Activated CD4-positive, alpha-beta T cell treated with anti-CD3 and anti-CD28 coated beads, Interleukin-2, amount 50 U/mL, for 16 hours (primary cell): ENCODE measurements at places on chromosomes 5 and 9.

- DNase-seq: no peak
These were observed 273.2 kb downstream of the RAB3C start for GRCh38 chr5:58855851-58856739.

- no peak for DNase-seq
These were observed 16.5 kb upstream of the IRX4 start for GRCh38 chr5:1899201-1899600.

- DNase-seq: peak; percentile 20
These were observed 11.4 kb downstream of the BASP1 start for GRCh38 chr5:17228821-17229291.

GRCh38 chr5:170334626-170335025 lies 37.0 kb upstream of the LCP2 start:
- DNase-seq: peak; percentile 44

DNA sequence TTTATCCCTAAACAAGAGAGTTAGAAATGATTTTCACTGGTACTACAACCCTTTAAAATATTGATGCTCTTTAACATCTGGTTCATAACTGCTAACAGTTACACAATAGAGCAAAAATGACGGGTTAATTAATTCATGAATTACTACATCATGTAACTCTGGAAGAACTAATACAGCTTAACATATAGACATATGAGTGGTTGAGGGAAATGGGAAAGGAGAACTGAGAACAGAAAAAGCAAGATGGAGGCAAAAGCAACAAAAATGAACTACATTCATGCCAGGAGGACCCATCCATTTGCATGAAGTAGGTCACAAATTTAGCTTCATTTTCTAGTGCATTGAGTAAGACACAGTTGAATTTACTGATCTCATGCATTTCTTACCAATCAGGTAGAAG lies 61.8 kb downstream of the C9 start:
- no peak for DNase-seq

DNA sequence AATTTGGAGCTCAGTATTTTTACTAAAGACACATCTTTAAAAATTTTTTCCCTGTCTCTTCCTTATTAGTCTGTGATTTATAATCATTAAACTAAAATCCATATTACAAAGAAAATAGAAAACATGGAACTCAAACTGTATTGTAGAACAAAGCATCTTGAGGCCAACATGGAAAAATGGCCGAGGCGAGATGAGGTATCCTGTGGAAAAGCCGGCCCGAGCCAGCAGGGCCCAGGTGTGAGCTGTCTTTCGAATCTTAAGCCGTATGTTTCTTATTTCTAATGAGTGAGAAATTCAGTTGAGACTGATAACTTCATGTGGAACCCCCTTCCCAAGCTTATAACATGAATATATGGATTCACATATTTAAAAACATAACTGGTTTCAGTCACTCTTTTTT lies 170.4 kb upstream of the OTULINL start:
- no peak for DNase-seq

DNA sequence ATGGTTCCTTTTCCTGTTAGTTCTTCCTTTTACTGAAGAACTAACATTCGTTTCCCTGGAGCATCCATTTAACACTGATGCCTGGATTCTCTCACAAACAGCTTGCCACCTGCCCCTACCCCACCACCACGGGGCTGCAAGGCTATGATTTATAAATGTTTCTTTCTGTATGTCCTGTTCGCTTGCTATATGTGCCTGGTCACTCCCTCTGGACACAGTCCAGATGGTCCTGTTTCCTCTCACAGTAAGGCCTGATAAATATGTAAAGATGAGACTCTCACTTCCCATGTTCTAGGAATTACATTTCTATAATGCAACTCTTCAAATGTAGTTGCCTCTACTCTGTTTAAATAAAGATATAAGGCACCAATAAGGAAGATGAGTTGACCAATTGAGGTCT lies 146.4 kb upstream of the SHB start:
- DNase-seq: no peak

DNA sequence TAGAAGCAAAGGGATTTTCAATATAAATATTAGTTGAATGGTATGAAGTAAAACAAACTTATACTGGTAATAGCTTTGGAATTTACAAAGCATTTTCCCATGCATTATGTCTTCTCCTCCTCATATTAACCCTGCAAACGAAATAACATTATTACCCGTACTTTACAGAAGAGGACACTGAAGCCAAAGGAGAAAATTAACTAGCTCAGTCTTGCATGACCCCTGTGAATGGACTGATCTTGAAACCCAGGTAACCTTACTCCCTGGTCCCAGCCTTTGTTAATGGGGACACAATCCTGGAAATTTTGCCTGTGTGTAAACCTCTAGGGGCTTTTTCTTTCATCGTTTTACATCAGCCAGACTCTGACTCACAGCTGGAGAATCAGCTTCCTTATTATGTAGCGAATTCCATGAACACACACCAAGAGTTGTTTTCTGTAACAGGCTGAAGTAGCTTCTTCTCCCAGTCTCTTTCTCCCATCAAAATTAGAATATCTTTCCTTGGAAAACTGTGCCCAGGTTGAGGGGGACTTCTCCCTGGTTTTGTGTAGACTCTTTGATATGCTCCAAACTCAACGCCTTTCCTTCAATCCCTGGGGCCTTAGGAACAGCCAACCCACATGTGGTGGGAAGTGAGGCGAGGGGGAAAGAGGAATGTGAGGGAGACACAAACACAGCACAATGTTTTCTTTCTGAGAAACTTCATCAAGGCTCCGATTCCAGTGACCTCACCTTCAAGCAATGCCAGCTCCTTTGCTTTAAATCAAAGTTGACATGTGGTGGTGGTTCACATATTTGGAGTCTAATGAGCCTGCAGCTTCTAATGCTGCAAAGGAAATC lies 480.9 kb upstream of the PAPPA start:
- no peak for DNase-seq

DNA sequence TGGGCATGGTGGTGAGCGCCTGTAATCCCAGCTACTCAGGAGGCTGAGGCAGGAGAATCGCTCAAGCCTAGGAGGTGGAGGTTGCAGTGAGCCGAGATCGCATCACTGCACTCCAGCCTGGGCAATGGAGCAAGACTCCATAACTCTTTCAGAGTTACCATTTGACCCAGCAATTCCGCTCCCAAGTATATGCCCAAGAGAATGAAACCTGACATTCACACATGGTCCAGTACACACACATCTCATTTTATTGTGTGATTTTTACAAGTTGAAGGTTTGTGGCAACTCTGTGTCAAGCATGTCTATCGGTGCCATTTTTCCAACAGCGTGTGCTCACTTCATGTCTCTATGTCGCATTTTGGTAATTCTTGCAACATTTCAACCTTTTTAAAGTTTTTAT lies 24.9 kb upstream of the FIBCD1 start:
- no peak for DNase-seq

DNA sequence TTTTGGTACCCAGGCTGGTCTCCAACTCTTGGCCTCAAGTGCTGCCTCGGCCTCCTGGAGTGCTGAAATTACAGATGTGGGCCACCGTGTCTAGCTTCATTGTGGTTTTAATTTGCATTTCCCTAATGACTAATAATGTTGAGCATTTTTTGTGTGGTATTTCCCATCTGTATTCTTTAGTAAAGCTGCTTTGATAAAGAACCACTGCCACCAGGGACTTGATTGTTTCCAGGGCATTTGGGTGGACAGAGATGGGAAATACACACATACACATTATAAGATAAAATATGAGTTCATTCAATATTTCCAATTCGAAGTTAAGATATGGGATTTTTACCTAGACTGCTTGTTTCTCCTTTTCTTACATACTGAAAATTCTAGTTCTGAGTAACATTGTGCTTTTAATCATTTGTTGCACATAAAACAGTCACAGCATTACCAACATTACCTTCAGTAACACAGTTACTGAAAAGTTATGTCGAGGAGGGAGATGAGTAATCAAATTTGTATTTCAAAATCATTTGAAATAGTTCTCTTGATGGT lies 28.9 kb downstream of the HABP4 start:
- peak; percentile 79 for DNase-seq

- no peak for DNase-seq
These were observed 23.3 kb downstream of the KCNV2 start for GRCh38 chr9:2740616-2741015.

DNA sequence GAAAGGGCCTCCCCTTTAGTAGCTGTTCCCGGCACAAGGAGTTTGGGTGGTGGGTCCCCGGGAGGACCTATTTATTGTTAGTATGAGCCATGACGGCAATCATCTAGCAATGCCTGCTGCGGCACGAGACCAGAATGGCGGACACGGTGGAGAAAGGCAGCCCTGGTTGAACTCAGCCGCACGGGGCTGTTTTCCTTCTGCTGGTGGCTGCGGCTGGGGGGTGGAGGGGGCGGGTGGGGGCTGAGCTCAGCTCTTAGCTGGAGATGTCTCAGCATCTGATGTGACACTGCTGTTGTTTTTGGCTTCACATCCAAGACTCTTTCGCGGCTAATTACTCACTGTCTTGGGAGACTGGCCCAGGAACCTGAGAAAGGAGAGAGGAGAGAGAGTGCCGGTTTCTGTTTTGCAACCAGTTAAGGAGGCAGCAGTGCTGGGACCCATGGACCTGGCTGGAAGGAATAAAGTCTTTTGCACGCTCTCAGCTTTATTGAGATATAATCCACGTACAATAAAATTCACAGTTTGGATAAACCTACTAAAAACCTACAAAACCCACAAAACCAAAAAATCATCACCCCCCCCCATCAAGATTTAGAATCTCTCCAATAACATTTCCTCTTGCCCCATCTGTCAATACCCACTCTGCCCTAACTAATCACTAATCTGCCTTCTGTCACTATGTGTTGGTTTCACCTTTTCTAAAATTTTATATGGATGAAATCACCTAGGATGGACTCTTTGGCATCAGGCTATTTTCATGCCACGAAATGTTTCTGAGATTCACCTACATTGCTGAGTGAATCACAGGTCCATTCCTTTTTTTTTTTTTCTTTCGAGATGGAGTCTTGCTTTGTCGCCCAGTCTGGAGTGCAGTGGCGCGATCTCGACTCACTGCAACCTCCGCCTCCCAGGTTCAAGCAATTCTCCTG lies 81.8 kb upstream of the NEURL1B start:
- DNase-seq: no peak

GRCh38 chr5:73448463-73449136 lies at the start of gene FOXD1:
FOXD1 (minus strand) TSS chr5:73448777; CDS start chr5:73448362, 415 bp downstream.
- peak; percentile 41 for DNase-seq

GRCh38 chr9:2967766-2968165 lies 123.9 kb upstream of the PUM3 start:
- no peak for DNase-seq

GRCh38 chr9:92887880-92888338 lies 10.1 kb upstream of the ZNF484 start:
- DNase-seq: no peak

- no peak for DNase-seq
These were observed 45.0 kb downstream of the MED10 start for GRCh38 chr5:6333182-6333905.

- no peak for DNase-seq
These were observed 297.4 kb upstream of the TAS2R1 start for GRCh38 chr5:9927521-9927997.

DNA sequence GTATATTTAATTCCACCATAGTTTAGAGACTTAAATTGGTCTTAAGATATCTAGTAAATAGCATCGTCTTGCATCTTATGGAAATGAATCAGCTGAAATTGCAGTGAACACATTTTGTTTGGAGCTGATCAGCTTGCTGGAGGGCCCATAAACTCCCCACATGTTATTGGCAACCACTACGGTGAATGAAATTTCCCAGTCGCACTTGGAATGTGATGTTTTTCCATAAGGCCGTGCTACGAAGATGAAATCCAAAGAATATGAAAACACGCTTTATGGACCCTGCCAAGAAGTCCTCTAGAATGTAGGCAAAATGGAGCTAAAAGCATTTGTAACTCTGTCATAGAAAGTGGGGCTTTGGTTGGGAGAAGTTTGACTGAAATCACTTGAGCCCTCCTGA lies 572.1 kb downstream of the ACTL7B start:
- DNase-seq: no peak

GRCh38 chr5:411728-412127 lies 31.2 kb upstream of the EXOC3 start:
- DNase-seq: no peak

- DNase-seq: no peak
These were observed 95.0 kb downstream of the MRPL36 start for GRCh38 chr5:1704676-1705075.

- no peak for DNase-seq
These were observed 597 bp upstream of the SLC34A3 start for GRCh38 chr9:137229903-137230704.

DNA sequence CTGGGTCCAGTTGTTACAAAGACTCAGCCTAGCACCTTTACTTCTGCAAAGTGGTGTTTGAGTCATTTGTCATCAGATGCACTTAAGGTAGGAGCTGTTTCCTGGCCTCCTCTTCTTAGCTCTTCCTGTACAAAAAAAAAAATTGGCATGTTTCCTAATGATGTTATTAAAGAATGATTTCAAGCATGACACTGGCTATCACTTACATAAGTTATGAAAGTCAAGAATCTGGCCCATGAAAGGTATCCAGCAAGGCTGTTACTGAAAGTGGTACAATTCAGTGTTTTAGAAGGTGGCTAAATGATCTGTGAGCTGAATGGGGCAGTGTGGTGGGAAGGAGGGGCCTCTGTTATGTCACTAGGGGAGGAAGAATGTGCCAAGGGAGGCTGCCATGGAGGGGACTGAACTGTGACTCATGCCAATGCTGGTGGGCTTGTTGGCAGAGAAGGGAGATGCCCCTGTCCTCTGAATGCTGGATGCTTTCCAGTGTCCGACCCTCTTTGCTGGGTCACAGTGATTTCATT lies 175.1 kb upstream of the MAP1B start:
- no peak for DNase-seq

DNA sequence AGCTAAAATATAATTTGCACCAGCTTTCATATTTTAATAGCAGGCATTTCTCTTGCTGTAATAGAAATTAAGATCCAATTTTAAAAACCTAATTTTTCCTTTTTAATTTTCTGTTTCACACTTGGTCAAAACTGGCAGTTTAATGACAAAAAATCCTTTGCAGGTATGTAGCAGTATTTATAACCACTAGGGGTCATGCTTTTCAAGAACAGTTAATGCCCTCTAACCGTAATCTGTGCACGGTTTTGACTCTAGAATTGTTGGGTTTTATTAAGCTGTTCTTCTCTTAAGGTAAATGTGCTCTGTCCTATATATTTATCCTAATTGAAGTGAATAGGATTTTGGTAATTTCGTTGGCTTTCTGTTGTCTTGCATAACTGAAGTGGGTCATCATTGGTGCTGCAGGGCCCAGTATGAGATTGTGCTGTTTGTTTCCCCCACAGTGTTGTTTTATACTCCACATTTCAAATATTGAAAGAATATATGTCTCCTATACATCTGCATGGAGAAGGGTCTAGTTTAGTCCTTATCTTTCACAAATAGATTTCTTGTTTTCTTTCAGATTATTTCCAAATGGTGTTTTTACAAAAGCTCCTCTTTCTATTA lies 107.4 kb downstream of the SCAMP1 start:
- DNase-seq: peak; percentile 23

DNA sequence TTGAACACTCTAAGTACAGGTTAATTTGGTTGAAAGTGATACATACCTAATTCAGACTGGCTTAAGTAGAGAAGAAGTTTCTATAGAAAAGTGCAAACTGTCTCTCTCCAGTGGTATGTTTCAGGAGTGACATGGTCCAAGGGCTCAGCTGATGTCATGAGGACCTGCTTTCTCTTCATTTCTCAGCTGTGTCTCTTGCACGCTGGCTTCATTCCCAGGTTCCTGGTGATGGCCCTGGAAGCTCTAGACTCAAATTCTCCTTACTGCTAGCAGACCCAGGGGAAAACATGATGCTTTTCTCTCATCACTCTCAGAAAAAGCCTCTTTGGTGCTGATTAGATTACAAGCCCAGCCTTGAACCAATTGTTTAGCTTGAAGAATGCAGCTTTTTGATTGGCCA lies 211.9 kb upstream of the CLINT1 start:
- DNase-seq: no peak

- no peak for DNase-seq
These were observed 353.9 kb downstream of the ADGRV1 start for GRCh38 chr5:90912476-90912875.
